Activated CD4-positive, alpha-beta T cell treated with anti-CD3 and anti-CD28 coated beads, Interleukin-2, amount 50 U/mL, for 48 hours (primary cell): ENCODE measurements at places on chromosomes 1 and 21.

DNA sequence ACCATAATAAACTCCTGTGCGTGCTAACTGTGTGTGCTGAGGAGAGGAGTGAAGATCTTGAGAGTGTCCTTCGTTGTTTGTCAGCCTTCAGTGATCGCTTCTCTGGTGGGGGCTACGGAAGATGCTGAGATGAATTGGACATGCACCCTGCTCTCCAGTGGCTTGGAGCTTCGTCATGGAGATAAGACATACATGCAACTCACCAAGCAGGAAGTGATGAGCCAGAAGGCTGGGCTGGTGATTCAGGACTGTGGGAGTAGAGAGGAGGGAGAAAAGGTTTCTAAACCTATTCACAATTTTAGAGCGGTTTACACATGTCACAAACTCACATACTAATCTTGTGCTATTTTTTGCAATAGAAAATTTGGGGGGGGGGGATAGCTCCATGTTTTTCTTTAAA, 128.9 kb upstream of the ADAR start:
- peak; percentile 62 for DNase-seq

- DNase-seq = no peak
Measured at GRCh38 chr1:6770751-6771440, 14.4 kb upstream of the CAMTA1 start.

DNA sequence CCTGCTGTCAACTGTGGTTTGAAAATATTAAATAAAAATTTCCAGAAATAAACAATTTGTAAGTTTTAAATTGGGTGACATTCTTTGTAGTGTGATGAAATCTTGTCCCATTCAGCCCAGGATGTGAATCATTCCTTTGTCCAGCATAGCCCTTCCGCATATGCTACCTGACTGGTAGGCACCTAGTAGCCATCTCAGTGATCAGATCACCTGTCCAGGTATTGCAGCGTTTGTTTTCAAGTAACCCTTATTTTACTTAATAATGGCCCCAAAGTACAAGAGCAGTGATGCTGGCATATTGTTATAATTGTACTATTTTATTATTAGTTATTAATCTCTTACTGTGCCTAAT, 351.6 kb upstream of the B3GALT2 start:
- DNase-seq = no peak

DNA sequence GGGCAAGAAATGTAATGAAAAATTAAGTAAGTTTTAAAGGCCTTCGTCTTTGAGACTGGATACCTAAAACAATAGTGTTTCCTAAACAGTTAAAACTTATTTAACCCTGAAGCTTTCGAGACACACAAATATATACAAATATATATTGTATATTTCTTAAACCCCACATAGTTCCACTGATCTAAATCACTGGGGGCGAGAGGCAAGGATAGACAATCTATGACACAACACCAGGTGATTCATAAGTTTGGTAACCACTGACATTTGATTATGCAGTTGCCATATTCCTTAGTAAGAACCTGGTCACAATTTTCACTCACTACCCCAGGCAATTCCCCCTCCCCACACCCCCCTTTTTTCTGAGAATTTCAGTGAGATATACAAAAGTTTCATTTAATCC, 55.3 kb upstream of the BOLA1 start:
- DNase-seq = peak; percentile 10

DNA sequence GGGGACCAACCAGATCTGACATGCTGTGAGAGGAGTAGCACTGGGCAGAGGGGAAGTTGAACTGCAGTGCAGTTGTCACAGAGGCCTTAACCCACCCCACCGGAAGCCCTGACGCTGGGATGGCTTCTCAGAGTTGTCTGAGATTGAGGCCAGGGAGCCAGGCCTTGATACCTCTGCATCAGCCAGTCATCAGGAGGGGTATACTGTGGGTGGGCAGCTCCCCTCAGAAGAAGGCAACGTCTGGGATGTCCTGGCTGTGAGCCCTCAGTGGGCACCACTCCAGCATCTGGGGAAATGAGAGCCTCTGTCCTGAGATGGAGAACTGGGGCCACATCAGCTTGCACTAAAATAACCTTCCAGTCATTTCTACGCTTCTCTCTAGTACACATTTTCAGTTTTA, 47.9 kb upstream of the BCAR3 start:
- no peak for DNase-seq

- DNase-seq = no peak
Measured at GRCh38 chr1:98086796-98087441, 166.1 kb upstream of the DPYD start.

DNA sequence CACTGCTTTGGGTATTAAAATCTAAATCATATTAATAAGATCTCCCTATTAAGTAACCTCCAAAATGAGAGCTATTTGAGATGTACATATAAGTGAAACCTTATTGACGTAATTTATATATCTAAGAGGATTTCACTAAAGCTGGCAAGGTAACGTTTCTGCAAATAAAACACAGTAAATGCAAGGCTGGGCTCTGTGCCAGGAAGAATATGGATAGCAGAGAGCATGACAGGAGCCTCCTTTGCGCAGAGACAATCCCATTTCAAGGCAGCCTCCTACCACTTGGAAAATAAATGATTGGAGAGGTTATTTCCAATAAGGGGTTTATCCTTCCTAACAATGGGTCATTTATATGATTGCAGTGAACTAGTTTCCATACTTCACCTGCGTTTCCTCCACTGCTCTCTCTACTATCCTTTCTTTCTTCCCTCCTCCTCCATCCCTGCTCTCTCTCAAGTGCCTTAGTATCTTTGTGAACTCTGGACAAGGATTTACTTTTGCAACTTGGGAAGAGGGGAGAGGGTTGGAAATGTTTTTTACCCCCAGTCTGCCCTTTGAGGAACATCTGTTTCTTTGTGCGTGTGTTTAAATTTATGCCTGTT, 3.0 kb upstream of the NFIA start:
- no peak for DNase-seq

DNA sequence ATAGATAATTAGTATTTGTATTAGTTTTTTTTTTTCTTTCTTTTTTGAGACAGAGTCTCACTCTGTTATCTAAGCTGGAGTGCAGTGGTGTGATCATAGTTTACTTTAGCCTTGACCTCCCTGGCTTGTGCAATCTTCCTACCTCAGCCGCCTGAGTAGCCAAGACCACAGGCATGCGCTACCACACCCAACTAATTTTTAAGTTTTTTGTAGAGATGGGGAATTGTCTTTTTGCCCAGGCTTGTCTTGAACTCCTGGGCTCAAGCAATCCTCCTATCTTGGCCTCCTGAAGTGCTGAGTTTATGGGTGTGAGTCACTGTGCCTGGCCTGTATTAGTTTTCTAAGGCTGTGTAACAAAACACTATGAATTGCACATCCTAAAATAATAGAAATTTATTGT, 58.3 kb downstream of the MSH4 start:
- DNase-seq = no peak

DNA sequence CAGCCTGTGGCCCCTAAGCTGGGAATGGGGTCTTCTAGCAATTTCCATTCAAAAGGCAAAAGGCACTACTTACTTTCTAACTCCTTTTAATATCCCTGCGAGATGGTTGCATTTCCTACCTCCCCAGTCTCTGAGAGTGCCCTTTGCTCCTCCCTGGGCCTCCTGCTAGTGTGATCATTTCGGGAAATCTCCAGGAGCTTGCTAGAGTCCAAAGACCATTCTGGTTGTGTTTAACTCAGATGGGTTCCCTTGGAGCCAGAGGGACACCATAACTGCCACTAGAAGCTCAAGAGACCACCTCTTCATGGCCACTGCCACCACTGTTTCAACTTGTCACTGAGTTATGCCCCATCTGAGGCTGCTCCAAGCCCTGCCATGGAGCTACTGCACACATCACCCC, 34.4 kb upstream of the CYP4B1 start:
- DNase-seq = no peak

- DNase-seq = no peak
Measured at GRCh38 chr1:235327559-235328270, at the start of gene ARID4B. TSS of gene ARID4B (minus strand) at chr1:235328179. CDS start at chr1:235326919, 1,260 bp downstream.

- no peak for DNase-seq
Measured at GRCh38 chr1:160423966-160424365, 23.6 kb downstream of the VANGL2 start.

DNA sequence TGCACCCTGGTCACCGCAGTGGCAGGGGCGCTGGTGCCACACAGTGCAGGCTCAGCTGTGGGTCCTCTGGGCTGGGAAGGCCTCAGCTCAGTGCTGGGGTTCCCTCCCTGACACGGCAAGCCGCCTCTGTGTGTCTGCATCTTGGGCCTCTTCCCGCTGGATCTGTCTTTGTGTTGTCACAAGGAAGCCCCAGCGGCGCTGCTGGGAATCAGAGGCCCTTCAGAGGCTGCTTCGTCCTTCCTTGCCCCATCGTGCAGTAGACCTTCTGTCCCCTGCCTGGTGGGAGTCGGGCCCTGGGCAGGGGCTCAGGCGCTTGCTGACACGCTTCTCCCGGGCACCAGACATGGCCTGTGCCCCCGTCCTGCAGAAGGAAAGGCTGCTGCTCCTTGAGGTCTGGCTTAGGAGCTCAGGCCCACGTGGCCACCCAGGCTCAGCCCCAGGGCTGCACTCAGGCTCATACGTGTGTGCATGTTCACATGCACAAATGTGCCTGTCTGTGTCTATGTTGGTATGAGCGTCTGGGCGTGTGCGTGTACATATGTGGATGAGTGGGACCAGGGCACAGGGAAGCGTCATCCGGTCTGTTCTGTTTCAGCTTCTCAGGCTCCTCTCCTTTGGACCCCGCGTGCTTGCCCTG, 24.3 kb upstream of the DIP2A start:
- no peak for DNase-seq

DNA sequence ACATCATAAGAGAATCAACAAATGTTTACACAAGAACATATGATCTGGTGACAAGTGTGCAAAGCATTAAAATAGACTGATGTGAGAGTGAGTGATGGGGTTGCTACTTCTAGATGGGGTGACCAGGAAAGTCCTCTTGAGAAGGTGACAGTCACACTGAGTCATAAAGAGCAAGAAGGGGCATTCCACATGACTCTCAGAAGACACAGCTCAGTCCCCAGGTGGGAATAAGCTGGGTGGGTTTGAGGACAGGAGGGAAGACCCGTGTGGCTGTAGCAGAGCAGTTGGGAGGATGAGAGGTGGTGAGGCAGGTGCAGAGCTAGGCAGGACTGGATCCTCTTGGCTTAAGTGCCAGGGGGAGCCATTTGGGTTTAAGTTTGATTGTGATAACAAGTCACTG, 53.1 kb downstream of the TNR start:
- no peak for DNase-seq

DNA sequence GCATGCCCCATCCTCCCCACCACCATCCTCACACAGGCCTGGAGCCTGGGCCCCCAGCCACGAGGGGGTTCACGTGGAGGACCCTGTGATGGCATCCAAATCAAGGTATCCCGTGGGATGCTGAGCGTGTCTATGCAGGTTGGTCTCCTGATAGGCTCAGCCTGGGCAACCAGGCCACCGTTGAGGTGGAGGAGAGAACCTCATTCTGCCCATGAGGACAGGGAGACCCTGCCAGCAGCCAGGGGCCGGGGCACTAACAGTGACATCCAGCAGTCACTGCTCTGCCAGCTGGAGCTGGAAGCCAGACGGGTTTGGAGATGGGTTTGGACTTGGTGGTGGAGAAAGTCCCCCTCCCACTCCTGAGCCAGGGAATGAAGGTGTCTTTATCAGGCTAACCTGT, 582.8 kb downstream of the MATN1 start:
- DNase-seq = no peak

DNA sequence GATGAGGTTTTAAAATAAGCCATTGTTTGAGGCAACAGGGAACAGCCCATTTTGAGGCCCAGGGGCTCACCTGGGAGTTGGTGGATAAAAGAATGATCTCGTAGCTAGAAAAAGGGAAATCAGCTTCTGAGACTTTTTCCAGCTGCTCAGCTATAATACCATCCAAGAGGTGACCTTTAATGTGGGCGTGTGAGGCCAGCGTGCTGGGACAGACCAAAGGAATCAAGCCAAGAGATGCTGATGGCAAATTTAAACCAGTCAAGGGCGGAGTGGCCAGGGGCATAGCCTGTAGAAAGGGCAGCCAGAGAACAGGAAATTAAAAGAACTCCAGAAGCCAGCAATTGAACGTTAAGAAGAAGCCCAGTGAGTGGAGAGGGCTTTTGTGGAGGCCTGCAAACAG, 132.6 kb downstream of the IER5 start:
- DNase-seq = no peak

GRCh38 chr1:52887483-52887882, 34.1 kb downstream of the ECHDC2 start:
- DNase-seq = no peak

DNA sequence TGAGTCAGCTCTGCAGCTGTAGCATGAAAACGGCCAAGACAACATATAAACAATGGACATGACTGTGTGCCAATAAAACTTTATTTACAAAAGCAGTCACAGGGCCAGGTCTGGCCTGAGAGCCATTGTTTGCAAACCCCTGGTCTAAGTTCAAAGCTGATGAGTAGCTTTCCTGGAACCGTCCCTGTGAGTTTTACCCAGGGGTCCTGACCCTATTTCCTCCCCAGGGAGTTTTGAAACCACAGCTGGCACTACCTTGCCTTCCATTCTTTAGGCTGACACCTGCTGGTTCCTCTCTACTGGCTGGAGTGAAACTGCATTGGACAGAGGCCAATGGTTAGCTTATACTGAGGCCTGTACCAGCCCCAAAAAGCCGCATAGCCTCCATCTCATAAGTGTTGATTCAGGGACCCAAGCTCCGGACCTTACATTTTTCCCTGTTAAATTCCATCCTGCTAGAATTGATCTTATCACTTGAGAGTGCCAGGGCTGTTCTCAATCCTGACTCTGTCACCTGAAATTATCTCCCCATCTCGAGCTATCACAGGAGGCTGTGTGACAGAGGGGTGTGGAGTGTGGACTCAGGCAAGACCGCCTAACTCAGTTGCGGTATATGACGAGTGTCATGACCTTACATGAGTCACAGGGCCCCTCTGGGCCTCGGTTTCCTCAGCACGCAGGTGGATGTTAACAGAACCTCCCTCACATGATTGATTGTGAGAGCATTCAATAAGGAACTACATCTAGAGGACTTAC, 343.6 kb downstream of the NPHP4 start:
- no peak for DNase-seq

DNA sequence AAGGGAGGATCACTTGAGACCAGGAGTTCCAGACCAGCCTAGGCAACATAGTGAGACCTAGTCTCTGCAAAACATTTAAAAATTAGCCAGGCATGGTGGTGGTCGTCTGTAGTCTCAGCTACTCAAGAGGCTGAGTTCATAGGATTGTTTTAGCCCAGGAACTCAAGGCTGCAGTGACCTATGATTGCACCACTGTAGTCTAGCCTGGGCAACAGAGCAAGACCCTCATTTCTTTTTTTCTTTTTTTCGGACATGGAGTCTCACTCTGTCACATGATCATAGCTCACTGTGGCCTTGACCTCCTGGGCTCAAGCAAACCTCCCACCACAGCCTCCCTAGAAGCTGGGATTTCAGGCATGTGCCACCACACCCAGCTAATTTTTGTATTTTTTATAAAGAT, 31.9 kb upstream of the RCC2 start:
- DNase-seq = no peak

- peak; percentile 48 for DNase-seq
Measured at GRCh38 chr1:92476071-92476631, 10.6 kb downstream of the GFI1 start.

- no peak for DNase-seq
Measured at GRCh38 chr1:43550598-43551246, 20.0 kb downstream of the PTPRF start.

DNA sequence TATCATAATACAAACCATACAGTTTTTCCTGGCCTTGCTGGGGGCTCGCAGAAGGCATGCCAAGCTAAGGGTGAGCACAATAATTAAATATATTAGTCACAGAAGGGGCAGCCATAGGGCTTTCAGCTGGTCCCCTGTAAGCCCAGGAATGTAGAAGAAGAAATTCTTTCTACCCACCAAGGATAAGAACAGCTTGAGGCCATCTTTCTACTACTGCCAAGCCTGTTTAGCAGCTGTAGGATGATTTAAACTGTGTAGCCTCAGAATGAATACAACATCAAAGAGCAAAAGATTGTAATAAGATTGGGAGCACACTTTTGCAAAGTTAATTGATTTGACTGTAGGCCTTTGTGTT, 171.5 kb downstream of the LRRC7 start:
- no peak for DNase-seq
